Upper lobe of left lung (tissue), 6 donors: ENCODE measurements at places on chromosomes 6 and 20. TPM values are rescaled to one million over a fixed set of nuclear protein-coding genes. Genes with fewer than 3 reads are reported as not detected.

CYP39A1 gene
- total RNA-seq = 4.1 TPM

DNA sequence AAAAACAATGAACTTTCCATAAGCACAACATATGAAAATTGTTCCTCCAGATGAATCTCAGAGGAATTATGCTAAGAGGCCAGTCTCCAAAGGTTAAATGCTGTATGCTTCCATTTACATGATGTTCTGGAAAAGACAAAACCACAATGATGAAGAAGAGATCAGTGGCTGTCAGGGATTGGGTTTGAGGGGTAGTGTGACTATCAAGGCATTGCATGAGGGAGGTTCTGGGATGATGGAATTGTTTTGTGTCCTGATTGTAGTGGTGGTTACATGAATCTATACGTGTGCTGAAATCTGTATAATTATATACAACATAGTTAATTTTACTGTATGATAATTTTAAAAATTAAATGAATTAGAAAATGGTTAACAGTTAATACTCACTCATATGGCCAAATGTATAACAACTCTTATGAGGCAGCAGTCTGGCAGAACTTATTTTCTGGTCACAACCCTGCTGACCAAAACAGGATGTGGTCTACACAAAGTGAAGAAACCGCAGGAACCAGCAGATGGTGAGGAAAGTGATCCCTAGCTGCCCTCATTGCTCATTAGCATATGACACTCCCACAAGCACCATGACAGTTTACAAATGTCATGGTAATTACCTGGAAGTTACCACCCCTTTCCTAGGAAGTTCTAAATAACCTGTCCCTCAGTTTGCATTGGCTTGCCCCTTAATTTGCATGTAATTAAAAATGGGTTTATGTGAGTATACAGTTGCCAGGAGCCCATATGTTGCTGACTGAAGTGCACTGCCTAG is 31.9 kb downstream of the NSFL1C start:
- H3K4me1 ChIP-seq = peaks cover 14% of the 10 kb centered on the region
- peak overlapping the region; percentile 31 for H3K27ac ChIP-seq
- H3K27me3 ChIP-seq = no peaks in the 10 kb centered on the region

KCNK5 gene
- total RNA-seq = 18.5 TPM

GRCh38 chr20:35586751-35587425 is 28.7 kb upstream of the SPAG4 start:
- no peaks in the 10 kb centered on the region for H3K27me3 ChIP-seq
- no peak overlapping the region for H3K27ac ChIP-seq
- no peak overlapping the region for H3K4me3 ChIP-seq

GRCh38 chr6:19968201-19968600 is 131.0 kb downstream of the ID4 start:
- H3K4me1 ChIP-seq = no peaks in the 10 kb centered on the region
- DNase-seq = no peak
- H3K27ac ChIP-seq = no peak overlapping the region
- no peak overlapping the region for H3K4me3 ChIP-seq
- no peaks in the 10 kb centered on the region for H3K36me3 ChIP-seq

DNA sequence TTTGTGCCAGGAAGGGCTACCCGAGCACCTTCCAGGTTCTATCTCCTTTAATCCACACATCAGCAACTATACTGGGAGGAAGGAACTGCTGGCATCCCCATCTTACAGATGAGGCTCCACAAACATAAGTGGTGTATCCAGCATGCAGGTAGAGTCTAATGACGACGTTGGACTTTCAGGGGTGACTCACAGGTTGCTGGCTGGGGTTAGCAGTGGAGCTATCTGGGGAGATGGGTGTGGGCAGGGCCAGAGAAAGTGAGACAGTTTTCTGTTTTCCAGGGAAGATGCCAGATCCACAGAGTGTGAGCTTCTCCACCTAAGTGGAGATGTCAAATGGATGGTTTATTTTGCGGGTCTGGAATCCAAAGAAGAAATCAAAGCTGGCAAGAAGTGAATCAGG is 31.8 kb downstream of the CDH22 start:
- no peak overlapping the region for H3K4me3 ChIP-seq
- no peaks in the 10 kb centered on the region for H3K36me3 ChIP-seq
- H3K27ac ChIP-seq = no peak overlapping the region
- no peak for DNase-seq
- no peaks in the 10 kb centered on the region for H3K27me3 ChIP-seq

HLA-DRA gene
- 943 TPM for total RNA-seq

FHL5 gene
- 25.8 TPM for total RNA-seq

GRCh38 chr20:50536333-50536732 is 26.1 kb downstream of the PTPN1 start:
- H3K27ac ChIP-seq = peak overlapping the region; percentile 78
- H3K36me3 ChIP-seq = no peaks in the 10 kb centered on the region
- H3K4me1 ChIP-seq = peaks cover 88% of the 10 kb centered on the region

PI16 gene
- total RNA-seq = 78.9 TPM

GRCh38 chr6:167666571-167667203 is 160.0 kb upstream of the AFDN start:
- H3K36me3 ChIP-seq = no peaks in the 10 kb centered on the region
- no peak overlapping the region for H3K27ac ChIP-seq
